Fibroblast of upper back skin (primary cell): ENCODE measurements at places on chromosomes 2 and 18.

GRCh38 chr2:129347486-129348217, 631.8 kb upstream of the RAB6C start:
- no peak for DNase-seq

GRCh38 chr2:168961450-168962229, 60.5 kb downstream of the G6PC2 start:
- peak; percentile 68 for DNase-seq

GRCh38 chr2:33645861-33646260, 46.8 kb upstream of the FAM98A start:
- peak; percentile 2 for DNase-seq

DNA sequence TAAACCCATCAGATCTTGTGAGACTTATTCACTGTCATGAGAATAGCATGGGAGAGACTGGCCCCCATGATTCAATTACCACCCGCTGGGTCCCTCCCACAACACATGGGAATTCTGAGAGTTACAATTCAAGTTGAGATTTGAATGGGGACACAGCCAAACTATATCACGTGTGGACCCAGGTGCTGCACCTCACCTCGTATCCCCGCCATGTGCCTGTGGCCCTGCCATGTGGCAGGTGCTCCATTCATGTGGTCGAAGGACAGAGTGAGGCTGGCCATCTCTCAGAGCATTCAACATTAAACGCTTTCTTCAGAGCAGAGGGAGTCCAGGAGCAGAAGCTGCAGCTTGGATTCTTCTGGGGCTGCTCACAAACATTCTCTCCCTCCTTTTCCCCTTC, 32.3 kb downstream of the MROH2A start:
- no peak for DNase-seq

DNA sequence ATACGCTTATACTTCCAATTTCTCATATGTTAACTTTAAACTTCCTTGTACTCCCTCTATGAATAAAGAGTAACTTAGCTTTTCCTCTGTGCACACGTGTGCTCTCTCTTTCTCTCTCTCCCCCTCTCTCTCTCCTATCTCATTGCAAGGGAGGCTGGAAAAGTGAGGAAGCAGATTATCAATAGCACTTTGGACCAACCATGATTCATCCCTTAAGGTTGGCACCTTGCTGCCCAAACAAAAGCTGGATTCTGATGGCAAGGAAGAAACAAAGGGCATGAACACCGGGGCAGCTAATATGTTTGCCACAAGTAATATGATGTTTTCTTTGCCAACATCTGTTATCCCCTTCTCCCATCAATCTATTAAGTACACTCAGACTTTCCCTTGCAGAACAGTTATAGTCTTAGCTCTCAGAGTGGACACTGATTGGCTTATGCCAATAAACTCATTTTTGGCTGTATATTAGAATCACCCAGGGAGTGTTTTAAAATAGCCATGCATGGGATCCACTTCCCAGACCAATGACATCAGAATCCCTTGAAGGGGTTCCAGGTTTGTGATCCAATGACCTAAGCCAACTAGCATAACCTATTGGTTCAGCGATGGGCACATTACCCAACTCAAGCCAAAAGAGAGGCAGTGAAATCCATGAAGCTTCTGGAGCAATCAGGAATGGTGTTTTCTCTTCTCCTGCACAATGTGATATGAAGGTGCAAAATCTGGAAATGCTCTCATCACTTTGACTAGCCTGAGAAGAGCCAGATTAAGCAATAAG, 60.3 kb downstream of the MREG start:
- no peak for DNase-seq

- DNase-seq, result no peak
These were observed 19.7 kb upstream of the IL18R1 start for GRCh38 chr2:102335871-102336366.

DNA sequence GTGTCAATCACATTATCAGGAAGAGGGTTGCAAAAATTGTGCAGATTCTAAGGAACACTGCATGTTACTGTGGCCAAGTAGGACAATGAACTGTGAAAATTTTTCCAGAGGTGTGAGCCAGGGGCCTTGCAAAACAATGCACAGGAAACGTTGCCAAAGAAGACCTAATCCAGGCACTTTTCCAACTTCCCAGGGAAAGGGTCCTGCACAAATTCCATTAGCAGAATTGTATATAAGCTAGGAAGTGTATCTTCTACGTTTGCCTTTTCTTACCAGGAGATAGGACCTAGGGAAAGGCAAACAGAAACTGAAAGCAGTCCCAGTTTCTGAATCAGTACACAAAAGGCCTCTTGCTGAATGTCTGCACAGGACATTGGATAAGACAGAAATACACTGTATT, 1888.3 kb upstream of the CELF4 start:
- DNase-seq, result peak; percentile 44

GRCh38 chr2:232688201-232688600, 8.9 kb upstream of the GIGYF2 start:
- no peak for DNase-seq

GRCh38 chr18:48347756-48348326, 61.3 kb downstream of the ZBTB7C start:
- no peak for DNase-seq

- DNase-seq, result no peak
These were observed 76.6 kb downstream of the BAZ2B start for GRCh38 chr2:159539701-159540100.
